ENCODE measurements at places on chromosomes 11 and 22.

DNA sequence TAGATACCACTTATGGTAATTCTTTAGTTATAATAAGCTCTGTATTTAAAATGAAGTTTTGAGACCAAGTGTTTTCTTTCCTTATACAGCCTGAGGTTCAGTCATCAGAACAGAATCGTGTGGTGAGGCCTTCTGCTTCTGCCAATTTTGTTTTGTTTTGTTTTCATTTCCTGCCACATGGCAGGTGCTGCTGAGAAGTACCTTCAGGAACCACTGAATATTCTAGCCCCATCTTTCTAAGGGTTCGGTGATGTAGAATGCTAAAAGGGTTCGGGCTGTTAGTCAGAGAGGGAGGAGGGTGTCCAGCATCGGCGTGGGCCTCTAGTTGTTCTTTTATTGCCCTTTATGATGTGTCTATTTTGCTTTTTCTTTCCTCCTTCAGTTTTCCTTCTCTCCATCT, 25.8 kb downstream of the TNRC6B start:
- no peak for DNase-seq

DNA sequence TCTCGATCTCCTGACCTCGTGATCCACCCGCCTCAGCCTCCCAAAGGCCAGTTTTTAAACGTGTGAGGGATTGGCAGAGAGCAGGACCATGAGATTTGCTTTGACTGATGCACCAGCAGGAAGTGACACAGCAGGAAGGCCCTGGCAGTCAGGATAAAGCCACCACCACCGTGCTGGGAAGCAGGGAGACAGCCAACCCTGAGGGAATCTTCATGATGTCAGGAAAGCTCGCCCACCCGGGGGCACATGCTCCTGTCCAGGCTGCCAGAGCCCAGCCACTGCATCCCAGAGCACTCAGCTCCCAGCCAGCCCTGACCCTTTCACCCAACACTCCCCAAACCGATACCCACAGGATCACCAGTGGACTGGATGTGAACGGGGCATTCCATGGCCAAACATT, 6.1 kb downstream of the TUBGCP6 start:
- DNase-seq, result no peak

- no peak for DNase-seq
Measured at GRCh38 chr22:36904260-36904880, 9.1 kb upstream of the CSF2RB start.

- no peak for DNase-seq
Measured at GRCh38 chr11:116478205-116478604, 294.6 kb downstream of the BUD13 start.

DNA sequence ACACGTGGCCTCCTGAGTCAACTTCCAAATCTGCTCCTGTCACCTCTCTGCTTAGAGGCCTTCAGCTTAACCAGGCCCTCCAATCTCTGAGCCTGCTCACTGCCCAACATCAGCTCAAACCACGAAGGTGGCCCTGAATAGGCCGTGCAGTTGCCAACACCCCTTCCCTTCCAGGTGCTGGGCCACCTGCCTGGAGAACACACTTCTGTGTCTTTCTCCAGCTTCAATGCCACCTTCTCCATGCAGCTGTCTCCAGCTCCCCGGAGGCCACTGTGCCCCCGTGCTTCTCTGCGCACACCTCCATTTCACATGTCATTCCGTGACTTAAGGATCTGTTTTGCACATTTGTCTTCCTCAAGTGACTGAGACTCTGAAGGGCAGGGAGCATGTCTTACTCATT, 5.3 kb downstream of the RELA start:
- DNase-seq, result no peak

GRCh38 chr11:117868088-117868487, 8.4 kb downstream of the FXYD6 start:
- DNase-seq, result no peak

DNA sequence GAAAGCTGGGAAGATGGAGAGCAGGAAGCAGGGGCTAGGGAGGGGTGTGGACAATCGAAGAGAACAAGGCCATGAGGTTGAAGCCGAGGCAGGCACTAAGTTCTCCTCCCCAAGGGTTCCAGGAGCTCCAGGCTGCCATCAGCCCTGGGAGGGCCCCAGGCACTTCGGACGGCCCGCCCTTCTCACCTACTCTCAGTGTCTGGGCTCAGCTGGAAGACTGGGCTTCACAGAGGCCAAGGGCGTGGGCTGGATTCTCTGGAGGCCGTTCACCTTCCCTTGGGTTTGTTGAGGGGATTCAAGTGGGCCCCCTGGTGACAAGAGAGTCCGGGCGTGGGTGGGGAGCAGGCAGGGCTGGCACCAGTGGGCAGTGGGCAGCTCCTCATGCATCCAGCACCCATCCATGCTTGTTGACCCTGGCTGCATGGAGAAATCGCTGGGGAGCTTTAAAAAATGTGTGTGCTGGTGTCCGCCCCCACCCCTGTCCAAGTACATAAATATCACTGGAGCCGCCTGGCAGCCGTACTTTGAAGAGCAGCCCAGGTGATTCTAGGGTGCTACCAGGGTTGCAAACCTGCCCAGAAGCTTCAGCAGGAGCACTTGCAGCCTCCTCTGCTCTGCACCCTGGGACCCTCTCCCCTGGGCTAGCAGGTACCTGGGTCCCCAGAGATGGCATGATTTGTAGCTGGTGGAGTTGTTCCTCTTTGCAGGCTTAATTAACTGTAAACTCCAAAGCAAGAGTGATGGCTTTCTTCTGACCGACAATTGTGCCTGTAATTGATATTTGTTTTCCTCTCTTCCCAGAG, 74.3 kb downstream of the RTL6 start:
- DNase-seq, result peak; percentile 21

GRCh38 chr11:94325681-94326080, 21.3 kb downstream of the IZUMO1R start:
- peak; percentile 41 for DNase-seq

GRCh38 chr11:44638032-44638431, 72.6 kb downstream of the CD82 start:
- DNase-seq, result no peak

GRCh38 chr11:126522152-126522551, 166.7 kb downstream of the ST3GAL4 start:
- no peak for DNase-seq

GRCh38 chr11:120383518-120384155, 47.4 kb downstream of the ARHGEF12 start:
- DNase-seq, result no peak

DNA sequence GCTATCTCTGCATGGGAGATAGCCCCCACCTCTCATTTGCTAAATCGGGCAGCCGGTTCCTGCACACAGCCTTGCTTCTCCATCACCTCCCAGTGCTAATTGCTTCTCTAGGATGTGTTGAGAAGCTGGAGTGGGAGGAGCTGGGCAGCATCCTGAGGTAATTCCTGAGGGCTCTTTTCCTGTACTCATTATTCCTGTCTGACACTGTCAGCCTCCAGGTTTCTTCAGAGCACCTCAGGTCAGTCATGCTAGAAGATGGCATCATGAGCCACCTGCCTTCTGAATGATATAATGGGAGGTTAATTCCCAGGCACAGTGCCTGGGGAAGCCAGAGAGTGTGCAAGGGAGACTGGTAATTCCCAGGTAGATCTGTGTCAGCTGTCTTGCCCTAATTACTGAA, 133.0 kb downstream of the RAB38 start:
- DNase-seq, result no peak

DNA sequence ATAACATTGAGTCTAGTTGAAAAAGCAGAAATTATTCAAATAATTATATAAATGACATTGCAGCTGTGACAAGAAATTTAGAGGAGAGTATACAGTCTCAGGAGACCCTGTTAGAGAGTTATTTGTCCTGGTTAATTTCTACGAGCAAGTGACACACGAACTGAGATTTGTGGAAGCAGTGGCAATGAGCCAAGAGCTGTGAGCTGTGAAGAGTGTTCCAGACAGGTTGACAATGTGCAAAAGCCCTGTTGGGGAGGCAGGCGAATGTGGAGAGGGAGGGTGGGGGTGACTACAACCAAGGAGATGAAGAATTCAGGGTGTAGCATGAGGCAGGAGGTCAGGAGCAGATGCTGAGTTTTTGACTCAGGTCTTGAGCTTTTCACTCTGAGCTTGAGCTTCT, 620.2 kb upstream of the TENM4 start:
- DNase-seq, result no peak

GRCh38 chr11:33391893-33392251, 134.7 kb downstream of the HIPK3 start:
- no peak for DNase-seq

DNA sequence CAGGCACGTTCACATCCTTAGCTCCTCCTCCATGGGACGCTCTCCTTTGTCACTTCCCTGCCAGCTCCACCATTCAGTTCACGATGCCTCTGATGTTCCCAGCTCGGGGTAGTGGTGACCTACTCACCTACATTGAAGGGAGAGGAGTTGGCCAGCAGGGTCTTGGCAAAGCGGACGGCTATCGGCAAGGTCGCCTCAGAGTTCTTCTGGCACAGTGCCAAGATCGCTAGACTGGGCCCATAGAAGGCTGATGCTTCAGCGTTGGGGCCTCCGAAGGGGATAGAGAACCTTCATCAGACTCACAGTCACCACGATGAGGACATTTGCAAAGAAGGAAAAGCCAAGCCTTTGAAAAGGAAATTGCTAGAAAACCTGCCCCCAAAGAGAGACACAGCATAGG, 3.0 kb downstream of the CBLIF start:
- no peak for DNase-seq

GRCh38 chr22:19271856-19272535, 19.5 kb downstream of the CLTCL1 start:
- no peak for DNase-seq

GRCh38 chr11:34311126-34311525, 46.7 kb downstream of the ABTB2 start:
- no peak for DNase-seq

All from PC-9 (cell line).